Fibroblast of the aortic adventitia (primary cell): ENCODE measurements at places on chromosomes 13 and 19.

DNA sequence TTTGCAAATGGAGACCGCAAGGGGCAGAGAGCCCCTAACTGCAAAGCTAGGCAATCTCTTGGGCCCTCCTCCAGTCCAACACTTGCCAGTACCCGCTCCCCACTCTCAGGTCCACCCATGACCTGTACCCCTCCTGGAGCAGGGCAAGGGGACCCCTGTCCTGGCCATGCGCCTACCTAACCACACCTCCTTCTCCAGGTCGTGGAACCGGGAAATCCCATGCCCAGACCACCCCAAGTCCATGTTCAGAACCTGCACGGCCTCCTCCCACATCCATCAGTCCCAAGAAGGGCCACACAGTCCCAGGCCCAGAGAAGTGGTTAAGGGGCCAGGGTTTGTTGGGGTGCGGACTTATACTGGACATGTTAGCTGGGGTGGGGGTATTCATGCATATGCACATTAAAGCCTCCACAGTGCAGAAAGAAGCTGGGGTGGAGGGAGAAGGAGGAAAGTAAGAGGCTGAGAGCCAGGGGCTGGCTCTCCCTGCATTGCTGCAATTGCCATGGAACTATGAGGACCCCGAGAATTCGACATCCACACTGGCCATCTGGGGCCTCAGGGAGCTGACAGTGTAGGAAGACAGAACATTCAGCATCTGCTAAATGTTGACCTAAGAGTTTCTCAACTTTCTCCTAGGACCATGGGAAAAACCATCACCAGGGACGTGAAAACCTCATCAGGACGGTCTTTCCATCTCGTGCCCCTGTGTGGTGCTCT is 39.0 kb downstream of the HSPH1 start:
- no peak for DNase-seq

GRCh38 chr19:19619849-19620210 is 1.3 kb upstream of the PBX4 start:
- DNase-seq: no peak

- DNase-seq: peak; percentile 57
Measured at GRCh38 chr19:14089662-14090508, 666 bp downstream of the SAMD1 start.

- DNase-seq: no peak
Measured at GRCh38 chr19:1470305-1471009, 8.6 kb downstream of the C19orf25 start.

GRCh38 chr13:88585861-88586260 is 914.7 kb downstream of the SLITRK5 start:
- no peak for DNase-seq

DNA sequence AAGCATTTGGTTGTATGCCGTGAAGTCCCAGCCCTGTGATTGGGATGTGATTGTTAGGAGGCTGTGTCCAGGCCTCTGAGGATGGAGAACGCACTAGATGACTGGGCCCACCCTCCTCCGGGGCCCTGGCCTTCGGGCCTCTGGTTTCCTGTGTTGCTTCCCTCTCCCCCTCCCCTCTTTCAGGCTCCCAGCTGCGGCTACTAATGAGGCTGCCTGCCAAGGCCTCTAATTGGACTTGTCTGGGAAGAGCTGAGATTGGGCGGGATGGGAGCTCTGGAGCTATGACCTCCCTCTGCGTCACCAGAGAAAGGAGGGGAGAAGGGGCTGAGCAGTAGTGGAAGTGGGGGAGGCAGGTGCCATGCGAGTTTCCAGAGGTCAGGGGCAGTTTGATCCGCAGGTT is 9.9 kb downstream of the PTH2 start:
- no peak for DNase-seq

- DNase-seq: no peak
Measured at GRCh38 chr13:39577838-39578491, 25.0 kb downstream of the LHFPL6 start.
